Cortex of kidney (tissue), 1 donor: ENCODE measurements at places on chromosomes 2 and 18.

GRCh38 chr2:155418753-155419152, 720.3 kb downstream of the KCNJ3 start:
- DNase-seq, result no peak

GRCh38 chr18:79405781-79406575, 10.2 kb downstream of the NFATC1 start:
- DNase-seq, result no peak

- no peak for DNase-seq
Observed at GRCh38 chr18:32714571-32715148, 58.2 kb downstream of the KLHL14 start.

DNA sequence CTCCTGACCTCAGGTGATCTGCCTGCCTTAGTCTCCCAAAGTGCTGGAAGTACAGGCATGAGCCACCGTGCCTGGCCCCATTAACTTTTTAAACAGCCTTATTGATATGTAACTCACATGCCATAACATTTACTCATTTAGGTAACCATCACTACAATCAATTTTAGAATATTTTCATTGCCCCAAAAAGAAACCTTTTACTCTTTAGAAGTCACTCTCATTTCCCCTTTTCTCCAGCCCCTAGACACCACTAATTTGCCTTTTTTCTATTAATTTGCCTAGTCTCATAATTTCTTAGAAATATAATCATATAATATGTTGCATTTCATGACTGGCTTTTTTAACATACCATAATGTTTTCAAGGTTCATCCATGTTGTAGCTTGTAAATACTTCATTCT, 57.2 kb upstream of the TACR1 start:
- DNase-seq, result no peak

GRCh38 chr2:25312958-25313710, 28.6 kb downstream of the DNMT3A start:
- DNase-seq, result no peak

- DNase-seq, result no peak
Observed at GRCh38 chr18:24763765-24764513, 303.5 kb downstream of the HRH4 start.

DNA sequence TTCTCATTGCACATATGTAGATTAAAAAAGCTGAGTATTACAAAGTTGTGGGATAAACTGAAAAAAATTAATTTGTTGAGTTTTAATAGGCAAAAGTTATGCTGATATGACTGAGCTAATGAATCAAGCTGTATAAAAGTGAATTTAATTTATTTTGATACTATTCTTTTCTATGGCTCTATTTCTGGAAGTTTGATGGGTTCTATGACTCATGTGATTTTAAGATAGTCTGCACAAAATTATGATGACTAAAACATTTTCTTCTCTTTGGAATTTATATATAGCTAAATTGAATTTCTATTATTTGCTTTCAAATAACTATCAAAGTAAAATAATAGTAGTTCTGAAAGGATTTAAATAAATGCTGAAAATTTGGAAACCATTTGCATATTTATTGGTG, 71.0 kb upstream of the MMADHC start:
- DNase-seq, result no peak

- DNase-seq, result no peak
Observed at GRCh38 chr18:26091047-26091630, 726 bp upstream of the SS18 start.

DNA sequence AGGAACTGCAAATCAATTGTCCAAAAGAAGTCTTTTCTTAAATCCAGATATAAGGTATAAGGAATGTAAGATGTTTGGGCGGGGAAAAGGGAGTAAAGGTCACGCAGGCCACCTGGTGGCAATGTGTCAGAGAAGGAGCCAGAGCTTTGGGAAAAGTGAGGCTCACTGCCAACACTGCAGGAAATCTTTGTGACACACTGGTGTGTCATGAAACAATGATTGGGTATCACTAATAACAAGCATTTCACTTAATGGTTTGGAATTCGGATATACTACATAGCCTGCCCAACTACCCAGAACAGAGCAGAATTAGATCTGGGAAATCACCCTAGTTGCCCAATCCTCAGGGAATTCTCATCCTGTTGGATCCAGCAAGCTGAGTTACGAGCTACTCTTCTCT, 61.0 kb downstream of the RBMS1 start:
- no peak for DNase-seq

- no peak for DNase-seq
Observed at GRCh38 chr18:35511833-35512232, 14.1 kb upstream of the INO80C start.

DNA sequence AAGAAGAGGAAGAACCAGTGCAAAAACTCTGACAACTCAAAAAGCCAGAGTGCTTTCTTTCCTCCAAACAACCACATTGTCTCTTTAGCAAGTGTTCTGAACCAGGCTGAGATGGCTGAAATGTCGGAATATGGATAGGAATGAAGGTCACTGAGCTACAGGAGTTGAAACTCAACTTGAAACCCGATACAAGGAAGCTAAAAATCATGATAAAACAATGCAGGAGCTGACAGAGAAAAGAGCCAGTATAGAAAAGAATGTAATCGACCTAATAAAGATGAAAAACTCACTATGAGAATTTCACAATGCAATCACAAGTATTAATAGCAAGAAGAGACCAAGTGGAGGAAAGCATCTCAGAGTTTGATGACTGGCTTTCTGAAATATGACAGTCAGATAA, 15.0 kb upstream of the EIF2AK3 start:
- no peak for DNase-seq

- no peak for DNase-seq
Observed at GRCh38 chr18:22272242-22272641, 102.9 kb downstream of the GATA6 start.

- no peak for DNase-seq
Observed at GRCh38 chr18:48124857-48125626, 194.6 kb upstream of the SMAD2 start.

DNA sequence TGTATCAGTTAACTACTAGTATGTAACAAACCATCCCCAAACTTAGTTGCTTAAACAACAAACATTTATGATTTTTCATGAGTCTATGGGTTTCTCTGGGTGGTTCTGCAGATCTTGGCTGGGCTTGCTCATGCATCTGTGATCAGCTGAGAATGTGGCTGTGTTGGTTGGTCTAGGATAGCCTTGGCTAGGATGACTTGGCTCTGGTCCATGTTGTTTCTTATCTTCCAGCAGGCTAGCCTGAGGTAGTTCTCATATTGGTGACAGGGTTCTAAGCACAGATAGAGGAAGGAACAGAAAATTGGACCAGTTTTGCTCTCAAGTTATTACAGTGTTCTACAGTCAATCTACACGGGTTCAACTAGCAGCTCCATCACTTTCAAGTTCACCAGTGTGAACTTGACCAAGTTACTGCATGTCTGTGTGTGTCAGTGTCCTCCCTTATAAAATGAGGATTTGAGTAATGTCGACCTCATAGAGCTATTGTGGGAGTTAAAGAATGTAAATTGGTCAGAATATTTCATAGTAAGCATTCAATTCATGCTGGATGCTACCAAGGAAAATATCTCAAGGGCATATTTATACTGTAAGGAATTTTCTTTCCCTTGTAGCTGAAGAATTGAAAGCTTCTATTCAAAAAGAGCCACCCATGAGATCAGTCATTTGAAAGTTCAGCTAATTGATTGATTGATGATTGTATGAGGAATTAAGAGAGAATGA, 65.3 kb downstream of the MYO3B start:
- DNase-seq, result no peak

- no peak for DNase-seq
Observed at GRCh38 chr2:106185475-106186184, 8.5 kb downstream of the UXS1 start.

DNA sequence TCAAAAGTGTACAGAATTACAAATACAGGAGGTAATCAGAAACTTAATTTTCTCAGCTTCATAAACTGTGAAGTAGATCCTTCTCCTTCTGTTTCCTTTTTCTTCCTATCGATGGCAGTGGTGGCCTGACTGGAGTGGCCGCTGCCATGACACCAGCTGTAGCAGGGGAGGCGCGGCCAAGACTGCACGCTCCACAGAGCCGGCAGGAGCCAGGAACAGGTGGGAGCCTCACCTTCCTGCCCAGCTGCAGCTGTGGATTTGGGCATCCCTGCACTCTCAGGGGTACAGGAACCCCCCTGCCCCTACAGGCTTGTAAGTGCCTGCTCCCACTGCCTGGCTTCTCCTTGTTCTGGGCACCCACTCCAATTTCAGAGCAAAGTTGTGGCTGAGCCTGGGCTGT, 76.1 kb downstream of the EPB41L3 start:
- DNase-seq, result no peak

GRCh38 chr2:120802867-120803484, 67.3 kb downstream of the GLI2 start:
- no peak for DNase-seq

GRCh38 chr2:9712263-9712662, 81.5 kb upstream of the YWHAQ start:
- no peak for DNase-seq

DNA sequence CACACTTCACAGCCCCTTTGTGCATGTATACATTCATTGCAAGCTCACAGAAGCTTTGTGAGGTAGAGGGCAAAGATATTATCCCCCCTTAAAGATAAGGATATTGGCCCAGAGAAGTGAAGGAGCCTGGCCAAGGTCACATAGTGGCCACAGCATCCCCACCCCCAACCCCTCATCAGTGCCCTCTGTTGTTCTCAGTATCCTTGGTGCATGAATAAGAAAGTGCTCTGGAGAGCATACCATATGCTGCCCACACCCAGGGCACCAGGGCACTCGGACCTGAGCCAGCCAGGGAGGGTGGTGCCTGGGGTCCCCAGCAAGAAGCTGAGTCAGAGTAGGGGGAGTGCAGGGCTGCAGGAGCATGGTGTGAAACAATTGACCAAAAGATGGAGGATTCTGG, 3.3 kb downstream of the DYSF start:
- DNase-seq, result no peak

DNA sequence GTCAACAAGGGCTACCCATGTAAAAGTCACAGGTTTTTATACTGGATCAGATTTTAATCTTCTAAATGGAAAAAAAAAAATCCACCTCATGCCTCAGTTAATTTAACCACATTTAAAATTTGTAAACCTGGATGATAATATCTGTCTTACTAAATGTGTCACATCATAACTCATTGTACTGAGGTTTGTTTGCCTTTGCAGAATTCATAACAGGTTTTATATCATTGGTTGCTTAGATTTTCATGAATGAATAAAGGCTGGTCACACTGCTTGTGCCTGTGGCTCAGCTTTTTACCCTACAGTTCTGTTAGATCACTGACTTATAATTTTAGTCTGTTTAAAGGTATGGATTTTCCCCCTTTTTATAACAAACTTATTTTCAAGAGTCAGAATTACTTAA, 48.9 kb downstream of the PSMD14 start:
- DNase-seq, result no peak

DNA sequence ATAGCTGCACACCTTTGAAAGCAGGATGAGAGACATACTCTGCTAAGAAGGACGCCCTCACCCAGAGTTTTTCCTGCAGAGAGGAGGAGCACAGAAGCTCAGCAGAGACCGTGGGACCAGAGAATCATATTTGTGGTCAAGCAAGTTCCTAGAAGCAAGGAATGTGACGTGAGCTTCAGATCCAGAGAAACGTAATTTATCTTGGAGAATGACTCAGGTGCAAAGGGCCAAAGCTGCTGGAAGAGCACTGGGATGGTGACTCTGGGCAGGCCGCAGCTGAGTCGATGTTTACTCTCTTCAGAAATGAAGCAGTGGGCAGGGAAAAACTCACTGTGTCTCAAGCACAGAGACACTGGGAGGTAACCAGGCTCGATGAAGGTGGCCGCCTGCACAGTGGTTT, 50.1 kb upstream of the IGFBP2 start:
- DNase-seq, result no peak

DNA sequence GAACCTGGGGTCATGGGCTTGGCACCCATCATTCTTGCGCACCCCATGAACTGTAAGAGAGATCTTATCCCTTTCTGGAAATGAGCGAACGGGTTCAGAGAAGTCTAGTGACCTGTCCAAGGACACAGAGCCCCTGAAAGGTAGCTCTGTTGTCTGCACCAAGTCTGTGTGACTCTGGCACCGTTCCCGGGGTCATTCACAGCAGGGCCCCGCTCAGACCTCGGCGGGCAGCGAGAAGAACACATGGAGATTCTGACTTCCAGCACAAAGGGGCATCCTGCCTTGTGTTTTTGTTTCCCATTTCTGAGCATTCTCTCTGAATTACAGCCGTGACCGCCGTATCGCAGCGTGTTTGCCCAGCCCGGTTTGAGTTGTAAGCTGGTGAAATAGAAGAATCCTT, 231.7 kb downstream of the KLHL29 start:
- no peak for DNase-seq

DNA sequence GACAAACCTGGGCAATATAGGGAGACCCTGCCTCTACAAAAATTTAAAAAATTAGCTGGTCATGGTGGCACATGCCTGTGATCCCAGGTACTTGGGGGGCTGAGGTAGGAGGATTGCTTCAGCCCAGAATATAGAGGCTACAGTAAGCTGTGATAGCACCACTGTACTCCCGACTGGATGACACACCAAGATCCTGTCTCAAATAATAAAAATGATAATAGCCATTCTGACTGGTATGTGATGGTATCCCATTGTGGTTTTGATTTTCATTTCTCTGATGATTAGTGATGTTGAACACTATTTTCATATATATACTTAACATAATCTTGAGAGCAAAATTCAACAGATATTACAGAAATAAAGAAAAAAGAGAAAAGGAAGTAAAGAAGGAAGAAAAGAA, 1491.0 kb upstream of the PIK3C3 start:
- DNase-seq, result no peak

DNA sequence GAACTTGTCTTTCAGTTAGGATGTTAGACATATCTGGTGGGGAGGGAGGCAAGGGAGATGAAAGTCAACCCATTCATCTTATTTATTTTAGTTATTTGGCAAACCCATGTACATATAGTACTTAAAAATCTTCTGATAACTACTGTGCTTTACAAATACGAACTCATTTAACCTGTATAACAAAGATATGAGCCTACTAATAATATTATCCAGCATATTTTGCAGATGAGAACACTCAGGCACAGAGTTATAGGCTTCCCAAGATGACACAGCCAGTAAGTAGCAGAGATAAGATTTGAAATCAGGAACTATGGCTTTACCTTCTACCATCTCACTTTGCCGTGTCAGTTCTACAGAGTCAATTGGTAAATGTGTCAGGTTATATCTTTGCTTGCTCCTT, 262.6 kb upstream of the DOK6 start:
- no peak for DNase-seq

GRCh38 chr2:16608661-16609643, 56.7 kb downstream of the CYRIA start:
- no peak for DNase-seq

DNA sequence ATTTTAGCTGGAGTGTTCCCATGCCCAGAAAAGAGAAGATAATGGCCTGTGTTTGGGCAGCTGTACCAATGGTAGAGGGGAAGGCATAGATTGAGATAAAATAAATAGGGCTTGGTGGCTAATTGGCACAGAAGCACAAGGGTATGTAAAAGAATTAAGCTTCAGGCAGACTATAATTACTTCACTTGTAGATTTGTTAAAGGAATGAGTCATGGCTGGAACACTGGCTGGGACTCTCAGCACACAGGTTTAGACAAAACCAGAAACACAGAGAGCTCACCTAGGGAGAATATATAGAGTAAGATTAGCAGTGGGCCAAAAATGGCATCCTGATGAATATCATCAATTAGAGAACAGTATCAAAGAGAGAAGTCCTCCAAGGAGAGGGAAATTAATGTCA, 198.3 kb upstream of the FIGN start:
- no peak for DNase-seq
